ENCODE measurements at places on chromosomes 3 and 15. TPM values are rescaled to one million over a fixed set of nuclear protein-coding genes. Genes with fewer than 3 reads are reported as not detected.

The C2CD4B gene
- 0.74 TPM for polyA plus RNA-seq

The PSTPIP1 gene
- 2.8 TPM for polyA plus RNA-seq

The IL5RA gene
- polyA plus RNA-seq = not detected

The IMPG2 gene
- 1.7 TPM for polyA plus RNA-seq

The CPN2 gene
- polyA plus RNA-seq = not detected

The WWTR1 gene
- 62.6 TPM for polyA plus RNA-seq

The RPN1 gene
- polyA plus RNA-seq = 110 TPM

The ATP13A5 gene
- 0.88 TPM for polyA plus RNA-seq

The GALNT15 gene
- 1.2 TPM for polyA plus RNA-seq

The RPLP1 gene
- polyA plus RNA-seq = 3,016 TPM

Measured in muscle of back (tissue), 13 donors.